ENCODE measurements at places on chromosomes 11 and 22.

- no peak for DNase-seq
Measured at GRCh38 chr11:19929147-19929546, 216.5 kb downstream of the NAV2 start.

- DNase-seq, result no peak
Measured at GRCh38 chr11:13364388-13364787, 86.8 kb downstream of the BMAL1 start.

DNA sequence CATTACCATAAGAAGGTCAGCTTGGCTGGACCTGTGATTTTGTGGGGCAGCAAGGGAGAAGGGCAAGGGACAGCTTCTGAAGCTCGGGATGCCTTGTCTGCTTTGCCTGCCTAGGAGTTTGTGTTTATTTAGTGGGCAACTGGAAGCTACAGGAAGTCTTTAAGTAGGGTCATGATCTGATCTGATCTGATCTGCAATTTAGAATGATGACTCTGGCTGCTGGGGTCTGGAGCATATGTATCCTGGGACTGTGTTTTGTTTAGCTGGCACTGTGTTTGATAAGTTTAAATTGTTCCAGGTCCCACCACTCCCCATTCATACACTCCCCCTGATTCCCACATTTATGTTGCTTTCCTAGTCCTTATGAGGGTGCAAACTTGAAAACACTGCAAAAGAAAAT is 47.7 kb upstream of the HTATIP2 start:
- DNase-seq, result no peak

DNA sequence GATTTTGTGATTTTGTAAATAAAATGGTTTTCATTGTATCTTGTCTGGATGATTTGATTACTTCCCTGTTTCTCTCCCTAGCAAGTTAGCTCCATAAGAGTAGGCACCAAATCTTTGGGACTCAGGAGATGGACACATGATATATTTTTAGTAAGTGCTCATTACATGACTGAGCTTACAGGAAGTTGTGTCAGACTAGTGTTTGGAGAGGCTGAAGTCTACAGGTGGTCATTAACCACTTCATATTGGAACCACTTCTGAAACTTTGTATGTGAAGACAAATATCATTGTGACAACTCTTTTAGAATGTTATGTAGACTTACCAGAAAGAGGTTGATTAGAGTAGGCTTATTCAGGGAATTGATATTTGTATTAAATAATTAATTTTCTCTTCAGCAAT is 19.1 kb downstream of the ARHGAP42 start:
- DNase-seq, result no peak

DNA sequence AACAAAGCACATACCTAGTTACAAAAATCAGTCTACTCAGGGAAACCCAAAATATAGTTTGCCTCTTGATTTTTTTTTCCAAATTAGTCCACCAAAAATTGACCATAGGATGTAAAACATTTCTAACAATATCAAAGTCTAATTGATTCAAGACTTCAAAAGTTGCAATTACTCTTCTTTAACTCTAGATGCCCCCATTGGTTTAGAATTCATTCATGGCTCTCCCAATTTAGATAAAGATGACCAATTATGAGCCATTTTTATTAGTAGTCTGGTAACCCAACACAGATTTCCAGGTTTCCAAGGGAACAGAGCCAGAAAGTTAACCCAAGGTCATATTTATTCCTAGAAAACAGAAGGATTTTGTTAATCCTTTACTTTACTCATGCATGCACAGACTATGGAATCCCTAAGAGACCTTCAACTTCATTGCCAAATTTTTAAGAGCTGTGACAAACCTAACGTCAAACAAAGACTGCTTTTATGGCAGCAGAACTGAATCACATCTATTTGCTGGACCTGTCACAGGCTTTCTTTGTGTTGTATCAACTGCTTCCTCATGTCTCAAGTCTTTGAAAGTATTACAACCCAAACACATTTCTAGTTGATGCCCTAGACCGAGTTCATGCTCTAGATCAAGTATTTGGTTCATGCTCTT is 55.3 kb downstream of the C22orf42 start:
- no peak for DNase-seq

GRCh38 chr11:69375316-69376154 is 81.6 kb downstream of the MYEOV start:
- no peak for DNase-seq

DNA sequence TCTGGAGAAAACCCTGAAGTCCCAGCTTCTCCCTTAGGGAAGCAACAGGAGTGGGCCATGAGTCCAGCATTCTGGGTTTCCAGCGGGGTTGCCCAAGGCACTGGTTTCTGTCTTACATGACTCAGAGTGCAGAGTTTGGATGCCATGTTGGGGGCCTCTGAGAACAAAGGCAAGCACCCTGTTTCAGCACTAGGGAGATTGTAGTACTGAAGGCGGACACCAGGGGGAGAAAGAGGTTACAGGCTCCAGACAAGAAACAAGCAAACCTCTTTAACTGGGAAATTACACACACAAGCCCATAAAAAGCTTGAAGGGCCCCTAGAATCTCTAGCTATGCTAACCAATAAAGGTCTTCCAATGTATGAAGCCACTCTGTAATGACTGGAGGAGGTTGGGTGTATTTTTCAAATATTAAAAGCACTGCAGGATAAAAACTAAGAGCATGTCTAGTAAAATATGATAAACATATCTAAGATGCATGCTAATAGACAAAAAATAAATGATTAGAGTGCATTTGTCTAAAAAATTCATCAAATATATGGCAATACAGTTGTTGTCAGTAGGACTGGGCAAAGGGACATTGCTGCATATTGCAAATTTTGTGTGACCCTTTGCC is 7.1 kb downstream of the MS4A6E start:
- no peak for DNase-seq

DNA sequence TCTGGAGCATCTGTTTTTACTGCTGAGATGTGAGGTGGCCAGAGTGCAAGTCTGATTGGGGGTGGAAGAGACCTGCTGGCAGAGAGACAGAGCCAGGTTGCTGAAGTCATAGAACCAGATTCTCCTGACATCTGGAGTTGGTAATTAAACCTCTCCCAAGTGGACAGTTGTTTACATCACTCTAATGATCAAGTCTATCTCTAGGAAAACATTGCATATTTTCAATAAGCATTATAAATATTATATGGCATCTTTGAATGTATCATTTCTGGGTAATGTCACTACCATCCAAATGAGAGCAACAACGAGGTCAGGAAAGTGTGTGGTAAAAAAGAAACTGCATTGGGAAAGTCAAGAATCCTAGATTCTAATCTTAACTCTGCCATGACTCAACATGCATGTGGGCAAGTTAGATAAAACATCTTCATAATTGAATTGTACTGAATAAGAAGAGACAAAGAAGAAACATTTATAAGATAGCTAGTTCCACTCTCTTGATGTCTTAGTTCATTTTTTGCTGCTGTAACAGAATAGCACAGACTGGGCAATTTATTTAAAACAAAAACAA is 351.2 kb upstream of the API5 start:
- no peak for DNase-seq

GRCh38 chr22:26798462-26799065 is 141.2 kb downstream of the MIAT start:
- no peak for DNase-seq

DNA sequence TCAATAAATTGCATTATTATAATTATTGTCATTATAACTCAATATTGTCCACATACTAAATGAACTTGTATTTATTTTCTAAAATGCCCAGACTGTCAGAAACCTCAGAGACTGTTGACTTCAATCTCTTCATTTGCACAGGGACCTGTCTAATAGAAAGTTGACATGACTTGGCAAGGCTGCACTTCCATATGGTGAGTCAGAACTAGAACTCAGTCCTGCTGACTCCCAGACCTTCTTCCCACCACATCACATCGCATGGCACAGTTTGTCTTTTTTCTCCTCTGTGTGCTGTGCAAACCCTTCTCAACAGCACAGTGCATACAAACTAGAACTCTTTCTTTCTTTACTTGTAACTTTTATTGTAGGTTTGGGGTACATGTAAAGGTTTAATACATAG is 215.1 kb upstream of the BLID start:
- DNase-seq, result no peak

GRCh38 chr11:14555818-14556217 is 35.6 kb upstream of the PSMA1 start:
- no peak for DNase-seq

DNA sequence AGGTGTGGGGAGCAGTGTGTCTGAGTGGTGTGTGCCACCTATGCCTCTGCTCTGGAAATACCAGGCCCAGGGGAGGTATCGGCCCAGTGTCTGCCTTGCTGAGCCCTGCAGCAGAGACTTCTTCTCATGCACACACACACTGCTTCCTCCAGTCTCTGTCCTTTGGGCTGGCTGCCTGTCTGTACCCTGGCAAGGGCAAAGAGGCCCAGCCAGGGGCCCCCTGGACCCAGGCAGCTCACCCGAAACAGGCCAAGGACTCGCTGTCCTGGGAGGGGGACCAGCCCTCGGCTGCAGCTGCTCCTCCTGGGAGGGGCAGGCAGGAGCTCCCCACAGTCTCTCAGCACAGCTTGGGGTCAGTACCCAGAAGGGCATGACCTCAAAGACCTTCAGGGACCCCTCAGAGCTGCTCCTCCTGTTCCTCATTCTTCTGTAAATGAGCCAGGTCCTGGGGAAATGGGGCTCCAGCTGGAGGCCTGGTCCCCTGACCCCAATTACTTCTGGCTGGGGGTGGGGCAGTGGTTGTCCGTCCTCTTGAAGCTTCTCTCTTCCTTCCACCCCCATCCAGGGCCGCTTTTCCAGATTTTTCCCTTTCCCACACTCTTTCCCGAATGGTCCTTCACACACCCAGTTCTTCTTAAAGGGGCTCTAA is 24.5 kb upstream of the ALX4 start:
- no peak for DNase-seq

DNA sequence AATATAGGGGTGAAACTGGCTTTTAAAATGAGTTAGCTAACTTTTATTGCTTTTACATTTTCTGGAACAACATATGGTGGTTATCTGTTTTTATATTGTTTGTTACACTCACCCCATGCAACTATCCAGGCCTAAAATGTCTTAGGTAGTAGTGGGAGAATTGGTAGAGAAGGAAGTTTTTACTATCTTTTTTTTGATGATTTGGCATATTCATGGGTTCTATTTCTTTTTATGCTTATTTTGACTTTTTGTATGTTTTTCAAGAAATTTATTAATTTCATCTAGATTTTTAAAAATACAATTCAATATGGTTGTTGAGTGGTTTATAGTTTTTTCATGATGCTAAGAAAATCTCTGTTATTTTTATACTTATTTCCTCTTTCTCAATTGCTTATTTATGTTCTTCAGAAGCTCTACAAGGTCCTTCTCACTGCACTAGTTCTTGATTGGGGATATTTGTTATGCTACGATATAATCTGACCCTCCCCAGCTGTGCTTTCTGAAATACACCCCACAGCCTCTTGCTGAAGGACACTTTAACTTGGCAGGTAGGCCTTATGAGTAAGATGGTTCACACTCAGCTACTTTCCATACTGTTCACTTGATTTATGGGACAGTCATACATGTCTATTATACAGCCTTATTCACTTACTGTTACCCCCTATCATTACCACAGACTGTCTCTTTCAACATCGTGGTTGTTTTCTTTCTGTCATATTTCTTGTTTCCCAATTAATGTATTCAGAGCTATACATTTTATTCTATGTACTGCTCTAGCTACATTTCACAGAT is 431.2 kb downstream of the METTL15 start:
- DNase-seq, result no peak

GRCh38 chr11:117195761-117196160 is 3.4 kb upstream of the TAGLN start:
- no peak for DNase-seq

DNA sequence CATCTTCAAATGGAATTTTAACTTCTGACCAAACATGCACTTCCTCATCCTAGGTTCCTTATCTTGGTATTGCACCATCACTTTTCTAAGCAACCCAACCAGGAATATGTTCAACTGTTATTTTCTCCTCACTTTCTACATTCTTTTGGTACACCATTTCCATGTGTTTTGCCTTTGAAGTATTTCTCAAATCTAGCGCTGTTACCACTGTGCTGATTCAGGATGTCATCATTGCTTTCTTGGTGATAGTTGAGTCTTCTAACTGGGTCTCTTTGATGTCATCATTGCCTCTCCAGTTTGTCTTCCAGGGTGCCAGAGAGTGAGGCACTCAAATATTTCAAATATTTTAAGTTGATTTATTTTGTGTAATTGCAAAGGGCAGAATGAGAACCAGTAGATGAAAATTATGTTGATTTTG is 47.5 kb downstream of the HORMAD2 start:
- no peak for DNase-seq

DNA sequence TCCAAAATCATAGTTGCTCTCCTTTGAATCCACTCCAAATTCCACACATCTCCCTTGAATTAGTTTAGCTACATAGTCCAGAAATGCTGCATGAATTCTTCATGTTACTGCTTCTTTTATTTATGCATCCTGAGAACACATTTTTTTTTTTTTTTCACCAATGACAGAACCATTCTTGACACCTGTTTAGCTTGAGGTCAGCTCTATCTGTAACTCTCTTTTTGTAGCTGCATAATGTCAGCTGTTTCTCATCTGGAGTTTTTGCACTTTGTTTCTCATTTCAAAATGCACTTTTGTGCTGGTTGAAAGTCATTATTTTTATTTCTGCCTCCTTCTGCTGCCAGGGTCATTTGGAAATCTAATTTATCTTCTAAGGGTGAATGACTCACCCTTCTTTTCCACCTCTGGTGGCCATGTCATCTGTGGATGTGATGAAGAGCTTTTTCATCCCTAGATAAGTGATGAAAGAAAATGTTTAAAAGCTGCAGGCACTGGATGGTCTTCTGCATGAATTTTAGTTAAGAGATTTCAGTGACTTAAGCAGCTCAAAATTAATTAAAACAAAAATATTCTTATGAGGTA is 93.7 kb downstream of the JRKL start:
- DNase-seq, result no peak

DNA sequence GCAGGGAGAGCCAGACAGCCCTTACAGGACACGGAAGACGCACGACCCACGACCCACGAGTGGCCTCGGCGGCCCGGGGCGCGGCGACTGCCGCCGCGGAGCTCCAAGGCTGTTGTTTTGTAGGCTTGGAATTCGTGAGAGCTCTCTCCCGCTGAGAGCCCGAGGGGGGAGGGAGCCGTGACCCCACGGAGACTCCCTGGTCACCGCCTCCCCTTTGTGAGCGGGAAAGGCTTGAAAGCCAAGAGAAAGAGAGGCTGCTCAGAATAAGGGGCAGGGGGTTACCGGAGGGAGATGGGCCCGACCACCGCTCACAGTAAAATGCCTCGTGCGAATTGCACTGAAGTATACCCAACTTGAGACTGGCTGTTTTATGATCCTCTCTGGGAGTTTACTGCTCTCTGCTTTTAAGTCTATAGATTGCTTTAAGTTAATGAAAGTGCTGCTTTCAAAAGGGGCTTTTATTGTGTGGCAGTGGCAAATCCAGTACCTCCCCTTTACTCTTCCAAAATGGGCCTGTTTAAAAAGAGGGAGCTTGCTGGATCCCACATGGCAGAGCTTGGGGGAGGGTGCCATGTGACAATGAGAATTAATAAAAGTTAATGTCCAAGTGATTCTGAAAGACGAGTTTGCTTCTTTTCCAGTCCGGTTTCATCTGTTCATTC is 2.9 kb downstream of the PKNOX2 start:
- no peak for DNase-seq

All from nucleus accumbens (tissue), 56 donors.